Thoracic aorta (tissue), 2 donors: ENCODE measurements at places on chromosomes 4 and X.

DNA sequence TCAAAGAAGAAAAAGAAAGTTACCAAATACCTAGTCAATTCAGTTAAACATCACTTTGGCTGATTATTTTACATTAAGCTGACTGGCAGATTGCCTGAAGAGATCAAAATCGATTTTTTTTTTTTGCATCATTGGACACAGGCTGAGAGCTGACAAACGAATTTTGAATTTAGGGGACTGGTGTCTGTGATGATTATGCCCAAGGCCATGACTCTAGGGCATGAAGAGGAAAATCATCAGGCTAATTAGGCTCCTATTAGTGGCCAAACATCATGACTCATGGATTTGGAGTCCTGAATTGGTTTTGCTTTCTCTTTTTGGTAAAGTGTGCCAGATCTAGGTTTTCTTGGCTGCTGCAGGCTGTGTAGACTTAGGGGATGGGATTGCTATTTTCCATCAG, 829.3 kb upstream of the LCORL start:
- no peak for DNase-seq

GRCh38 chr4:175540151-175540550, 271.9 kb downstream of the GPM6A start:
- no peak for DNase-seq

GRCh38 chr4:86019906-86020305, 339.9 kb downstream of the MAPK10 start:
- DNase-seq: no peak

DNA sequence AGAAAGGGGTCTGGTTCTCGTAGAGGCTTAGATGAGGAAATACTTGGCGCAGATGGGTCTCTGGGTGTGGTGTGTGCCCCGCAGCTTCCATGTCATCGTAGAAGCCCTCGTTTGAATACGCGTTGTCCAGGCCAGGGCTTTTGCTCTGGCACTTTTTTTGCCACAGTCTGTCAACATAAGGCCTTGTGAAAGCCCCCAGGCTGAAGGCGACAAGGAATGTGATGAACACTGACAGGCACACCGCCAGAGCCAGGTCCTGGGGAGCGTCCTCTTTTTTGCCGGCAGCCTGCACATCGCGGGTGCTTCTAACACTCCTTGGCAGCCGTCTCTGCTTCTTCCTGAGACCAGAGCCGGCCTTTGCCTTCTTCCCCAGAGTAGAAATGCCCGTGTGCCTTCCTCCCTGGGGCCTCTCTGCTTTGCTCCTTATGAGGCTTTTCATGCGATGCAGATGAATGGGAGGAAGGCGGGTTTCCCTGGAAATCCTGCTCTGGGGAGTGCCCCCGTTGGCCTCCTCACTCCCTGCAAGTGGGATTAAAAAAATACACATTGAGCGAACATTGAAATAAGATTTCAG, 24.4 kb downstream of the LRRC66 start:
- DNase-seq: no peak

- DNase-seq: no peak
These were observed 930.7 kb upstream of the HS3ST1 start for GRCh38 chr4:12359420-12359819.

DNA sequence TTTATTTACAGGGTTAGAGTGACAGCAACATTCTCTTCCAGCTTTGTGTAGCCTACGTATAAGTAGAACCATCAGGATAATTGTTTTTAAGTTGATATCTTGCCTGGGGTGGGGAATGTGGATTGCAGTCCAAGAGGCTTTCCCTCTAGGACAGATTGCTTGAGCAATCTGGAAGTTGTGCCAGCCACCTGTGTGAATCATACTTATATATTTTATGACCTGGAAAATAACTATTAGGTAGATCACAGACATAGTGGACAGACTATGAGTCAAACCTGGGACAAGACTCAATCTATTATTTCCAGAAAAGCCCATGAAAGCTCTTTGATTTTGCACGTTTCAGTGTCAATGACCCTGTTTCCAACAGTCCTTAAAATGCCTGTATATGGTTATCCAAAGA, 98.9 kb downstream of the TLL1 start:
- DNase-seq: no peak

DNA sequence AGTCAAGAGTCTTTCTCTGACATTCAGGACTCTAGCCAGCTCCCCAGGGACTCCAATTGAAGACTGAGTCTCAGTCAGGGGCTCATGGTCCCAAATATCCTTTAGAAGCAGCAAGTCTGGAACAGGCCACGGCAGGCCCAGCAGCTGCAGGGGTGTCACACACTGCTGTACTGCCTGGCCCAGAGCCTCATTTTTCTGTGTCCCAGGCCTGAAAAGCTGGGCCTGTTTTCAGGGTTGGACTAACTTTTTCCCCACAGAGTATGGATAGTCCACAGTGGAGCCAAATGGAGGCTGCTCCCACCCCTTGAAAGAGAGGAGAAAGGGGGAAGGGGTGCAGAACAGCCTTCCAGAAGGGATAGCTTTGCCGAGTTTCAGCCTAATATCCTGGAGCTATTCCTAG, 146.8 kb upstream of the NALF2 start:
- DNase-seq: no peak

DNA sequence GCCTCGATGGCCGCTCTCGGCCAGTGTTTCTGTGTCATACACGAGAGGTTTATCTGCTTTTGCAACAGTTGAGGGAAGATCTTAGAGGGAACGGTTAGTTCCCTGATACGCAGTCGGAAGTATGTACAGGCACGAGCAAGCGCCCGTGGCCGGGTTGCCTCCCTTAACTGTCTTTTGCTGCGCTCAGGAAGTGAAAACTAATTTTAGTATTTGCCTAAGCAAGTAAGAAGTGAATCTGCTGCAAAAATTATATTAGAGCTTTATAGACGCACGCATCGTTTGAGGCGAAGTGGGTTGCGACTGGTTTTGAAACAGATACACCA, 695 bp downstream of the MTM1 start:
- DNase-seq: no peak

DNA sequence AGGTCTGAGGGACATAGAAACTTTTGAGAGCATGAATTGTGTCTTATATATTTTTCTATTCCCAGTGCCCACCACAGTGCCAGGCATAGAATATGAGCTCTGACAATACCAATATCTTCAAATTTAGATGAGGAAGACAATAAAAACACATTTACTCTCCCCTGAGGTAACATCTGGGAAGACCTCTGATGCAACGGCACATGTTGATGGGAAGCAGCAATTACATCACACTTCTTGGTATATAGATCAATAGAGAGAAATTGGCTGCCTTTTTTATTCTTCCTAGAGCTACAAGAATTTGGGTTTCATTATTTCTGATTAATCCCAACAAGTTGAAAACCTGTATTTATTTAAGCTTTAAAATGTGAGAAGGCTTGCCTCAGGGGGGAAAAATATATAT, 67.4 kb upstream of the SMAD1 start:
- DNase-seq: no peak

GRCh38 chr4:183960046-183960420, 54.9 kb downstream of the STOX2 start:
- DNase-seq: no peak

GRCh38 chr4:168549143-168549542, 52.3 kb downstream of the PALLD start:
- no peak for DNase-seq

DNA sequence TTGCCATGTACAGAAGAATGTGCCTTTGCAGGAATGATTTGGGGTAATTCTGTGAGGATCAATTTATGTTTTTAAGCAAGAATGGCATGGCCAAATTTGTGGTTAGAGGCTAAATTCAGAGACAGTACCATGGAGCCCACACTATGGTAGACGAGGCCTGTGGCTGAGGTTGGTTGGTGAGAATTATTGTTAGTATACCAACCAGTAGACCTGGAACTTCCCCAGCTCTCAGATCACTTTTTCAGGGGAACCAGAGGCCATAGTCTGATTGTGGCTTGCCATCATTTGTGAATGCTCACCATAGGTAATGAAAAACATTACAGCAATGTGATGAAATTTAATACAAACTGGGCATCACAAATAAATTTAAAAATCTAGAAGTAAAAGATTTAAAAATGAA, 56.3 kb downstream of the SHISA3 start:
- no peak for DNase-seq

GRCh38 chr4:1202526-1203011, 30.2 kb upstream of the SPON2 start:
- DNase-seq: no peak

DNA sequence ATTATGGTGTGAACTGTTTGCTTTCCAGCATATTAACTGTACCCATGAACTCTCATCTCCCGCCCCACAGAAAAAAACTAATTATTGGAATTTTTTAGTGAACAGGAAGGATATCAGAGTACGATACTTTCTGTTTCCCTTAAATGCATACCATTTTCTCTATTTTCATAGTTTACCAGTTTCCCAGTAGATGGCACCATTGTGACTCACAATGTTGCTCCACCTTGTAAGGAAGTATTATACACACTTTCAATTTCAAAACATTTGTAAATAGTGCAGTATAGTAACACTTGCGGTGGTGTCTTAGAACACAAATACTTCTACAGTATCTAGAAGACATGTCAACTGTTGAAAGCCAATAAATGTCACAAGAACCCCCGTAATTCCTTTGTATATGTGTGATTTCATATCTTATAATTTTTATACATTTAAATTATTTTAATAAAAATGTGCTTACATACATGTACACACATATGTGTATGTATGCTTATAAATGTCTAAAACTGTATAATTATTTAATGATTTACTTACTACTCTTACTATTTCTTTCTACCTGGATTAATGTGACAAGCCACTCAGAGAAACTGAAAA, 167.3 kb downstream of the SLIT2 start:
- no peak for DNase-seq
